COLO829 (cell line): ENCODE measurements at places on chromosomes 12 and 14.

GRCh38 chr12:80184926-80185325 is 85.6 kb downstream of the OTOGL start:
- DNase-seq = no peak

DNA sequence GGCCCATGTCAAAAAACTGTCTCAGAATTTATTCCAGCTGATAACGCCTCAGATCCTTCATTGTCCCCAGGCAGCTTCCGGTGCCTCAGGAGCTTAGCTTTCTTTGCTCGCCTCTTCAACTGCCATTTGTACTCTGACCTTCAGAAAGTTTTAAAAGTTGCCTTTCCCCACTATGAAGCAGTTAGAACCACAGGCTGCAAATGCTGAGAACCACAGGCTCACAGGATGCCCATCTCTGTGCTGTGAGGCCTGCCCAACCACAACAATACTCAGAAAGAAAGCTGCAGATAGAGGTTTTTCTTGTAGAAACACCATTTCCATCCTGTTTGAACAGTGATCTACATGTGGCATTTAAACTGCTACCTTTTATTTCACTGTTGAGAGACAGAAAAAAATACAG is 131.1 kb downstream of the PRKCH start:
- no peak for DNase-seq

DNA sequence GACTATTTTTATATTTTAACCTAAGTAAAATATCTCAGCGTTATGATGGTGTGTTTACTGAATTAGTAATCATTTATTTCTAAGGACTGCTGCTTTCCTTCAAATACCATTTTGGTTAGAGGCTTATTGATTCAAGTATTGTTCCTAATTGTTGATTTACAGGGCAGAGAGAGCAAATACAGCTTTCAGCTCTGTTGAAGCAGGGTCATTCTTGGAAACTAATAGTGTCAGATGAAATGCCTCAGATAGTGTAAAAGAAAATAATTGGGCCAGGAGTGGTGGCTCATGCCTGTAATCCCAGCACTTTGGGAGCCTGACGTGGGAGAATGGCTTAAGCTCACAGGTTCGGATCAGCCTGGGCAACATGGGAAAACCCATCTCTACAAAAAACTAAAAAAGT is 249.3 kb downstream of the FUT8 start:
- DNase-seq = no peak

GRCh38 chr14:90570461-90570860 is 173.6 kb downstream of the CALM1 start:
- DNase-seq = no peak

DNA sequence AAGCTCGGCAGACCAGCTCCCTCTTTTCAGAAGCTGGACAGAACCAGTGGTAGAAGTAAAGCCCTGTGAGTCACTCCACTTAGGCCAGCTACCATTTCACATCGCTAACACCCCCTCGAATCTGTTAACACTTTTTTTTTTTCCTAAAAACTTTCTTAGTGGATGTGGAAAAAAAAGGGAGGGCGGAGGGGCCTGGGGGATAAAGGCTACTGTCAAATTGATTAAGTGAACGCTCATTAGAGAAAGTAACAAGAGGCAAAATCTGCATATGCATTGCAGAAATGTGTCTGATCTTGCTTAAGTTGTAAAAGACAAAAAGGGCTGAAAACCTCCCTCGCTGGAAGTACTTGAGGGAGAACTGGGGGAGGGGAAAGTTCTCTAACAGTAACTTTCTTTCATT is 86.6 kb upstream of the OTX2 start:
- peak; percentile 14 for DNase-seq

DNA sequence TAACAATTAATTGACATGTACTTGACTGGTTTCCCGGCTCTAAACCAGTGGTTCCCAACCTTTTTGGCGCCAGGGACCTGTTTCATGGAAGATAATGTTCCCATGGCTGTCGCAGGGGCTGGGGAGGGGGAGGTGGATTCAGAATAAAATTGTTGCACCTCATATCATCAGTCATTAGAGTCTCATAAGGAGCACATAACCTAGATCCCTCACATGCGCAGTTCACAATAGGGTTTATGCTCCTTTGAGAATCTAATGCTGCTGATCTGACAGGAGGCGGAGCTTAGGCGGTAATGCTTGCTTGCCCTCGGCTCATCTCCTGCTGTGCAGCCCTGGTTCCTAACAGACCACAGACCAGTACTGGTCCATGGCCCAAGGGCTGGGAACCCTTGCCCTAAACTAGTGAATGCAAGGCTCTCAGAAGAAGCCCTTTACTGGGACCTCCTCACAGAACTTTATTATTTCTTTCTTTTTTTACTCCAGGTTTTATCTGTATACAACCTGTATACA is 86.4 kb upstream of the SINHCAF start:
- no peak for DNase-seq

DNA sequence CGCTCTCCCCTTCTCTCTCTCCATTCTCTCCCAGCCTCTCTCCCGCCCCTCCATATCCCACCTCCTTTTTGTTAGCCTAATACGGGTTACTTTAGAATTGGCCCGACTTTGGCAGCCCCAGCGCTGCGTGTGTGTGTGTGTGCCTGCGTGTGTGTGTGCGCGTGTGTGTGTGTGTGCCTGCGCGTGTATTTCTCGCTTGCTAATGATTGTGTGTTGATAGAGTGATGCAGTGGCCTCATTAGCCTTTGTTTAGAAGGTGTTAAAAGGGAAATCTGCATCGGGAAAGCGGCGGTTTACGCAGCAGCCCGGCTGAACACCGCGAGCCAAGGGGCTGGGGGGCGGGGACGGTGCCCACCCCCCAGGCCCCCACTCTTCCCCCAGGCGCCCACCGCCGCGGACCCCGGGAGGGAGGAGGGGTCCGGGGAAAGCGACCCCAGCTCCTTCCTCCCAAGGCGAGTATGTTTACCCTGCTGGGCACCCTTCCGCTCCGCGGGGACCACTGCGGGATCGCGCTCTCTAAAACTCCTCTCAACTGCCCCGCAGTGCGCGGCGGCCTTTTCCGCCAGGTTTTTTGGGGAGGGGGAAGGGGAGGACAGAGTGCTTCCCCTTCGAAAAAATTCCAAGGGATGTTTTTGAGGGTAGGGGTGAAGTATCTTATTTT is 6.8 kb upstream of the LHX5 start:
- DNase-seq = no peak

DNA sequence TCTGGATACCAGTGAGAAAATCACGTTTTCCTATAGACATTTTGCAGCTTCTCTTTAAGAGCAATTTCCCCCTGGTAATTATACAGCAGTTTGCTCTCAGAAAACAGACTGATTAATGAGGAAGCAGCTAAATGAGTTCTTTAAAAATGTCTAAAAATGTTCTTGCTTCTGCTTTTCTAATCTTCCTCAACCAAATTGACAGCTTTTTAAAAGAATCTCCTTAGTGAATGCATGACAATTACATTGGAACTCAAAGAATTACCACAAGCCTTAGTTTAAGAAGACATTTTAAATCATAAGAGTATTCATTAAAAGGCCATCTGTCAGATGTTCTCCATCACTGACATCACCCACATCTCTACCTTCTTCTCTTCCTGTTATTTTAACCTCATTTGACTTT is 135.8 kb upstream of the PLXNC1 start:
- DNase-seq = no peak

DNA sequence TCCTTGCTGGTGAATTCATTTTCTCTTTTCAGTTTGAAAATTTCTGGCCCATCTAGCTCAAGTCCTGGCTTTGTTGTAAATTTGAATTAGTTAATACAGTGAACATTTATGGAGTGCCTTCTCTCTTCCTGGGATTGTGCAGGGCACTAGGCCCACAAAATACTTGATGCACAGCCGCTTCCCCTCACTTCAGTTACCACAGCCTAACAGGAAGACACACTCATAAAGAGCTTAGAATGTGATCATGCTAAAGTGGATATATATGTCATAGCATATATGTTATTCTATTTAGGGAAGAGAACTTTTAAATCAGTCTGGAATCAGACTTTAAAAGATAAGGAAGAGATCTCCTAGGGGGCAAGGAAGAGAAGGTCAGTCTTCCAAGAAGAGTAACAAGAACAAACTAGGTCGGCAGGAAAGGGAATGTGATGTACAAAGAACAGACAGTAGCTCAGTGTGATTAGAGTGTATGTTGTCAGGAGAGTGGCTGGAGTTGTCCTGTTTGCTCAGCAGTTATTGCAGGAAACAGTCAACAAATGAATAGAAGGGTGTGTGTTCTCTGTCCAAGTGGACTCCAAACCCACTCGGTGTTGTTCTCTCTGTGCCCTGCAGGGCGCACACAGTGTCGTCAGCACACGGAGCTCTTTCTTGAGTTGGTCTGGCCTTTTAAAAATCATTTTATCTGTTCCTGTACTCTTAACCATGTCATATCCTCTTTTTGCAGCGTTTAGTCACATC is 74.4 kb downstream of the DAAM1 start:
- DNase-seq = peak; percentile 71

- no peak for DNase-seq
Observed at GRCh38 chr14:87975636-87976035, 17.3 kb downstream of the GALC start.

DNA sequence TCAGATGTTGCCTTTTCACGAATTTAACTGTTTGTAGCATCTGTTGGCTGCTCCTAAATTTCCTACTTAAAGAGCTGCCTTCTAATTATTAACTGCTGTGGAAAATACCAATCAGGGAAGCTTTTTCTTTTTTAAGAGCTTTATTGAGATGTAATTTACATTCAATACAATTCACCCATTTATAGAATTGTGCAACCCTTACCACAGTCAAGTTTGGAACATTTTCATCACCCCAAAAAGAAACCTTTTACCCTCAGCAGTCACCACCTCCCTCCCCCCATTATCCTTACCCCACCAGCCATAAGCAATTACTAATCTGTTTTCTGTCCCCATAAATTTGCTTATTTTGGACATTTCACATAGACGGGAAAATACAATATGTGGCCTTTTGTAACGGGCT is 1.4 kb downstream of the PCNX4 start:
- no peak for DNase-seq

DNA sequence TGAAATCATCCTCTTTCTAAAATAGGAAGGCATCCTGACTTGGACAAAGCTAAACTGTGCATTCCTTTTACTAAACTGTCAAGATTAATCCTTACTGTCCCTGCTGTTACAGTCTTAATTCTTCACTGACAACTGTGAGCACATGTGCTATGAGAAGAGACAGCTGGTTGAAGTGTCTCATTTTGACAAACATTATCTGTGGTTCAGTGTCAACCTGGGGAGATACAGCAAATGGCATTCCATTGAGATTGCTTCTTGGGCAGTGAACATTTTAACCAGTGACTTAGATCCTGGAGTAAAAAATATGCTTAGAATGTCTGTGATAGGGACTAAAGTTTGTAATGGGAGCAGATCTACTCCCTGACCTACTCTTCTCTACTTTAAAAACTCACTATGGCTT is 552.6 kb upstream of the ATP2B1 start:
- DNase-seq = no peak

DNA sequence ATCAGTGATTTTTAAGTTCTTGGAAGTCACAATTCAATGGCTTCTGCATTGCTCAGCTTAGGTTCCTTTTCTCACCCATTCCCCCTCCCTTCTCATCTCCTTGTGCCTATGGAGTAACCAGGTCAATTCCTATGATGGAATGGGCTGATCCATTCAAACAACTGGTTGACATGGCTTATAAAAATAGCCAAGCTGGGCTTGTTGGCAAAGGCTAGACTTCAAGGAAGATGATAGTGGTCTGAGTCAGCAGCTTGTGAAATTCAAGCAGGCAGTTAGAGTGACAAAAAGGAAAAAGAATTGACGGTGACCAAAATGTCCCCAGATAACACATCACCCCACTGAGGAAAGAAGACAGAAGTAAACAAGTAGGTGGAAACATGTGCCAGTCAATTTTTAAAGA is 119.9 kb upstream of the PCED1B start:
- no peak for DNase-seq

- no peak for DNase-seq
Observed at GRCh38 chr12:88338486-88338885, 196.4 kb downstream of the TMTC3 start.

- no peak for DNase-seq
Observed at GRCh38 chr12:57272337-57273151, 21.6 kb upstream of the STAC3 start.

DNA sequence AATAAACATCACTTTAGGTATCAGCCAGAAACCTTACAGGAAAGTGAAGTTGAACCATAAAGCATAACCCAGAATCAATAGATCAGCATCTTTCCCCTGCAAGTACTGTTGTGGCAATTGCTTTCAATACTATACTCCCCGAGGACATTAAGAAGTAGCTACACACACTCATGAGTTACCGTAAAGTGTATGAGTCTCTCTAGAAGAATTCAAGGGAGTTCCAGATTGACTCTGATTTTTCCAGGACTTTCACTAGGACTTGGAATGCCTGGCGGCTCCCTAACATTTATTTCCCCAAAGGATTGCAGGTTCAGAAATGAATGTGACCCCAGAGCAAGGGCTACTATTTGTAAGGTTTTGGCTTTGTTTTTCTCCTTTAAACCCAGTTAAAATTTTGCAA is 465.4 kb upstream of the MDGA2 start:
- no peak for DNase-seq

GRCh38 chr14:100709289-100710284 is 17.1 kb upstream of the DLK1 start:
- no peak for DNase-seq

DNA sequence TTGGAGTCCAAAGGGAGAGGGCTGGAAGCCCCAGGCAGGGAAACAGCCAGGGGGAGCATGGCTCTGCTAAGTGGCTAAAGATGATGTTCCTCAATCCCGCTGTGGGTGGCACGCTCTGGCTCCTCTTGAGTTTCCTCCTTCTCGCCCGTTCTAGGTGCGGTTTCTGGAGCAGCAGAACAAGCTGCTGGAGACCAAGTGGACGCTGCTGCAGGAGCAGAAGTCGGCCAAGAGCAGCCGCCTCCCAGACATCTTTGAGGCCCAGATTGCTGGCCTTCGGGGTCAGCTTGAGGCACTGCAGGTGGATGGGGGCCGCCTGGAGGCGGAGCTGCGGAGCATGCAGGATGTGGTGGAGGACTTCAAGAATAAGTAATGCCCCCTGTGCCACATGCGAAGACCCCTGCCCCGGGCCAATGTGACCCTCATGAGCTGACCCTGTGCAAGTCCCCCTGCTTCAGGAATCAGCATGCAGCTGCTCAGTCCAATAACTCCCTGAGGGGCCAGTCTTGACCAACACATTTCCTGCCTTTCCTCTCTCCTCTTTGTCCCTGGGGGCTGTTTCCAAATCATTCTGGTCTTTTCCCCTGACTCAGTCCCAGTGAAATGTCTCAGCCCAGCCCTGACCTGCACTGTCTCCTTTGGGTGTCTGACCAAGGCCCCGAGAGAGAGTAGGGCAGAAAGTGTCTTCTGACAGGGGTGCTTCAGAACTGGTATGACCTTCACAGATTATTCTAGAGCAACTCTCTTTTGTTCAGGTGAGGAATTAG is 2.1 kb downstream of the KRT7 start:
- no peak for DNase-seq

- no peak for DNase-seq
Observed at GRCh38 chr14:101336183-101336582, 225.1 kb upstream of the DIO3 start.

- DNase-seq = no peak
Observed at GRCh38 chr14:23936084-23936829, 17.3 kb upstream of the DHRS4 start.

DNA sequence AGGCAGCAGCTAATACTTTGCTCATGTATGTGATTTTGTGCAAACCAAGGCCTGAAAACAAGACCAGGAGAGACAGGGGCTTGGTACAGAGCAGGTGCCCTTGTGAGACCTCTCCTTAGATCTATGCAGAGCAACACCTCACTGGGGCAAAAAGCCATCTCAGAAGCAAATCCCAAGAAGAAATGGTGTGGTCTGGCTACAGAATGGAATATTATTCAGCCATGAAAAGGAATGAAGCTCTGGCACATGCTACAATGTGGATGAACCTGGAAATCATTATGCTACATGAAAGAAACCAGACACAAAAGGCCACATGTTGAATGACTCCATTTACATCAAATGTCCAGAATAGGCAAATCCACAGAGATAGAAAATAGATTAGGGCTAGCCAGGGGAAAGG is 61.6 kb downstream of the KDM2B start:
- DNase-seq = no peak
